ENCODE measurements at places on chromosomes 6 and 20.

GRCh38 chr6:36613200-36613995 is 19.2 kb downstream of the SRSF3 start:
- H3K27ac ChIP-seq: no peak overlapping the region
- no peaks in the 10 kb centered on the region for H3K27me3 ChIP-seq
- H3K4me1 ChIP-seq: peaks cover 16% of the 10 kb centered on the region

GRCh38 chr6:76495909-76496308 is 423.4 kb upstream of the IMPG1 start:
- H3K27ac ChIP-seq: no peak overlapping the region
- no peaks in the 10 kb centered on the region for H3K27me3 ChIP-seq
- no peak overlapping the region for H3K4me3 ChIP-seq
- H3K36me3 ChIP-seq: no peaks in the 10 kb centered on the region
- no peaks in the 10 kb centered on the region for H3K4me1 ChIP-seq

DNA sequence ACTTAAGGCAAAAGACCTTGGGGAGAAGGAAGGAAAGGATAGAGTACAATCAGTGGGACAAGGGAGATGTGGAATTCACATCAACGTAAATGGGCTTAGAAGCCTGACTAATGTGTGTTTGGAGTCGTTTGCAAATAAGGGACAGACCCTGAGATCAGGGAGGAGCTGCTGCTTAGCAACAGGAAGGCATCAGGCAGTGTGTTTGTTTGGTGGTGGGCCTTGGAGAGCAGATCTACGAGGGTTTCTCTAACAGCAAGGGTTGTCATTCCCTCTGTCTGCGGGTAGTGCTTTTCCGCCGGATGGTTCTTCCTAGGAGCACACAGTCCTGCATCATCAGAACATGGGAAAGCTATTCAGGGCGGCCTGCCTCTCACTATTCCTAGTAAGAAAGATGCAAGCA is 40.4 kb downstream of the C6orf118 start:
- H3K27ac ChIP-seq: no peak overlapping the region
- H3K4me1 ChIP-seq: no peaks in the 10 kb centered on the region
- no peaks in the 10 kb centered on the region for H3K36me3 ChIP-seq

DNA sequence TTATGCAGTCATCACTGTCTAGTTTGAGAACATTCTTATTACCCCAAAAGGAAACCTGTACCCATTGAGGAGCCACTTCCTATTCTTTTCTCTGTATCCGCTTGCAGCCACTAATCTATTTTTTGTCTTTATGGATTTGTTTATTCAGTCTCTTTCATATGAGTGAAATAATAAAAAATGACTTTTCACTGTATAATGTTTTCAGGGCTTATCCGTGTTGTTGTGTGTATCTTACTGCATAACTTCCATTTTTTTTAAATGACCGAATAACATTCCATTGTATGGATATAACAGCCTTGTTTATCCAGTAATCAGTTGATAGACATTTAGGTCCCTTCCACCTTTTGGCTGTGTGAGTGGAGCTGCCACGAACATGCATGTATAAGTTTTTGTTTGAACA is 86.6 kb downstream of the ZFAND3 start:
- DNase-seq: no peak
- H3K4me3 ChIP-seq: no peak overlapping the region
- H3K27ac ChIP-seq: no peak overlapping the region
- H3K4me1 ChIP-seq: no peaks in the 10 kb centered on the region
- no peaks in the 10 kb centered on the region for H3K36me3 ChIP-seq

- H3K4me1 ChIP-seq: peaks cover 43% of the 10 kb centered on the region
- H3K4me3 ChIP-seq: peak overlapping the region; percentile 85
These were observed 1.4 kb upstream of the MICAL1 start for GRCh38 chr6:109456710-109457561.

DNA sequence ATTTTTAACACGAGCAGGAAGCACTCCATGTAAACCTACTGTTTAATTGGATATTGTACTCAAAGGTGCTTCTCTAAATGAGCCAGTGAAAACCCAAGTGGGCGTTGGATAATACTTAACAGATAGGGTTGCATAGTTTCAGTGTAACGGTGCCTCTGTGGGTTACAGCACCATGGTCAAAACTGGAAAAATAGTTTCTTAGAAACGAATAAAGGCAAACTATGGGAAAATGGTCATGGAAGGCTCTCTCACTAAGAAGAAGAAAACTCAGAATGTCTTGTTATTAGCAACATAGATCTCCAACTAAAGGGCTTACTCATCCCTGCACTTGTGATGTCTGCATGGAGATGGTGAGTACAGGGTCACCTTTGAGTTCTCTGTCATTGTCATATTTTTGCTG is 59.1 kb upstream of the NEDD9 start:
- H3K4me1 ChIP-seq: no peaks in the 10 kb centered on the region
- H3K36me3 ChIP-seq: no peaks in the 10 kb centered on the region
- DNase-seq: no peak
- no peak overlapping the region for H3K4me3 ChIP-seq
- no peak overlapping the region for H3K27ac ChIP-seq
- no peaks in the 10 kb centered on the region for H3K27me3 ChIP-seq

DNA sequence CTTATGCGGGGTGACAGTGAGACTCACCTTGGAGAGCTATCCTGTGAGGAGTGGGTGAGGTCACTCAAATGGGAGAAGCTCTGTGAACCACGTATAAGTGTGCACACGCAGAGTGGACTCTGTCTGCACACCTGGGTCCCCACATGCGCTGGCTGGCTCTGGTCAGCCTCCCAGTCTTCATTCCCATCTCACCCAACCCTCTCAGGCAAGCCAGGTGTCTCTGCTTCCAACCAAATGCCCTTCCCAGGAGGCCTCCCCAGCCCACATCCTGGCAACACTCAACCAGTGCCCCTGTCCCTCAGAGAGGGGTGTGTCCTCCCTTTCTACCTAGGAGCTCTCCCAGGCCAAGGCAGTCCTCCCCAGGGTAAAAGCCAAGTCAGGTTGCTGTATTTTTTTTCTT is 8.0 kb upstream of the PI16 start:
- peaks cover 39% of the 10 kb centered on the region for H3K4me1 ChIP-seq
- no peak overlapping the region for H3K4me3 ChIP-seq
- DNase-seq: no peak
- no peak overlapping the region for H3K27ac ChIP-seq
- H3K27me3 ChIP-seq: no peaks in the 10 kb centered on the region
- no peaks in the 10 kb centered on the region for H3K36me3 ChIP-seq

- H3K4me1 ChIP-seq: no peaks in the 10 kb centered on the region
- no peak within 1 kb of the TSS for H3K4me3 ChIP-seq
- H3K27ac ChIP-seq: no peak within 1 kb of the TSS
- H3K36me3 ChIP-seq: no peaks in the 10 kb centered on the region
These were observed at the start of gene ANKRD60 for GRCh38 chr20:58228484-58229197. ANKRD60 (minus strand) TSS chr20:58228653; CDS start chr20:58228653, 0 bp downstream.

- no peaks in the 10 kb centered on the region for H3K4me1 ChIP-seq
- H3K36me3 ChIP-seq: no peaks in the 10 kb centered on the region
- DNase-seq: no peak
- H3K27ac ChIP-seq: no peak overlapping the region
- H3K4me3 ChIP-seq: no peak overlapping the region
These were observed 19.4 kb downstream of the TMEM200A start for GRCh38 chr6:130385064-130385695.

- H3K36me3 ChIP-seq: no peaks in the 10 kb centered on the region
- no peak for DNase-seq
- H3K4me1 ChIP-seq: no peaks in the 10 kb centered on the region
- no peak overlapping the region for H3K27ac ChIP-seq
- H3K4me3 ChIP-seq: no peak overlapping the region
- H3K27me3 ChIP-seq: no peaks in the 10 kb centered on the region
These were observed 569.0 kb downstream of the KIF16B start for GRCh38 chr20:16004108-16004854.

- H3K4me1 ChIP-seq: peaks cover 16% of the 10 kb centered on the region
- DNase-seq: no peak
- no peak overlapping the region for H3K4me3 ChIP-seq
- H3K27ac ChIP-seq: peak overlapping the region; percentile 49
- no peaks in the 10 kb centered on the region for H3K36me3 ChIP-seq
- H3K27me3 ChIP-seq: no peaks in the 10 kb centered on the region
These were observed 24.5 kb downstream of the BCAS4 start for GRCh38 chr20:50819349-50819748.

DNA sequence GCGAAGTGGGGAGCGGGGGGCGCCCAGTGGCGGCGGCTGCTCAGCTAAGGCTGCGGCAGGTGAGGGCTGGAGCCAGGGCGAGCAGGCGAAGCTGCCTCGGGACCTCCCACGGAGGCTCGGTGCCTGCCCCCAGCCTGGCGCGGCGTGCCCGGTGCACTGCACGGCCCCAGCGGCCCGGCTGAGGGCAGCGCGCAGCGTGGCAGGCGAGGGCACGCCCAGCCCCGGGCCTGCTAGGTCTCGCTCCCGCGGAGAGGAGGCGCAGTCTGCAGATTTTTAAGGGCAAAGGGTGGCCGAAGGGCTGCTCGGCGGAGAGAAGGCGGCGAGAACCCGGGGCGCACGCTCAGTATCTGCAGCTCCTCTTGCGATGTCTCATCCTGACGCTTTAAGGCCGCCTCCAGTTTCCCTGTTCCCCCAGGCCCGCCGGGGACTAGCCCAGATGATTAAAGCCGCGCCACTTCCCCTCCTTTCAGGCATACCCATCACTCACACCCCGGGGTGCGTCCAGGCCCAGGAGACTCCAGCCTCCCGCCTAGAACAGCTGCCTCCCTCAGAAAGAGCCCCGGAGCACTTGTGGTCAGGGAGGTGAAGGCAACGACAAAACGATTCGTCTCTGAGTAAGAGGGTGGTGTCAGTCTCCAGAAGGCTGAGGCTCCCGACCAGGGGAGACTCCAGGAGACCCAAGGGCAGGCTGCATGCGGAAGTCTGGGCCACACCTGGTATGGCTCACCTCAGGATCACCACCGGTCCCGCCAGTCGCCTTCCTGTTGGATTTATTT is at the start of gene FERMT1:
FERMT1 (minus strand) TSS at position 158 of the 776 bp plus-strand sequence. CDS start 3,476 bp downstream, outside the sequence.
- H3K36me3 ChIP-seq: peaks cover 6% of the 10 kb centered on the region
- peak within 1 kb of the TSS; percentile 82 for H3K4me3 ChIP-seq
- DNase-seq: peak; percentile 78

DNA sequence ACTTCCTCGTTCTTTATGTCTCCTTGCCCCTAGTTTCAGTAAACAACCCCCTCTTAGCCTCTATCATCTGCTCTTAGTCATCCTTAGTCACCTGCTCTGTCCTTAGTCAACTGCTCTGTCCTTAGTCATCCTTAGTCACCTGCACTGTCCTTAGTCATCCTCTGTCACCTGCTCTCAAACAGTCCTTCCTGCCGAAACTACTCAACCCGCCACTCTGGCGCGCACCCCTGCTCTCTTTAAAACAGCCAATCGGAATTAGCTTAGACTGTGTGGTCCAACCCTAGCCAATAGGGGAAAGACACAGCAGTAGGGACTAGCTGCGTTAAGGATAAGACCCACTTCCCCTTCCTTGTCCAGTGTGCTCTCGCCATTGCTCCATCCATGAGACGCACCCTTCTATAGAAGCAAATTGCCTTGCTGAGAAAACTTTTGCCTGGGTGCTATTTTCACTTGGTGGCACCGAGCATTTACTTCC is 73.9 kb downstream of the BACH2 start:
- no peak overlapping the region for H3K4me3 ChIP-seq
- H3K36me3 ChIP-seq: peaks cover 4% of the 10 kb centered on the region

DNA sequence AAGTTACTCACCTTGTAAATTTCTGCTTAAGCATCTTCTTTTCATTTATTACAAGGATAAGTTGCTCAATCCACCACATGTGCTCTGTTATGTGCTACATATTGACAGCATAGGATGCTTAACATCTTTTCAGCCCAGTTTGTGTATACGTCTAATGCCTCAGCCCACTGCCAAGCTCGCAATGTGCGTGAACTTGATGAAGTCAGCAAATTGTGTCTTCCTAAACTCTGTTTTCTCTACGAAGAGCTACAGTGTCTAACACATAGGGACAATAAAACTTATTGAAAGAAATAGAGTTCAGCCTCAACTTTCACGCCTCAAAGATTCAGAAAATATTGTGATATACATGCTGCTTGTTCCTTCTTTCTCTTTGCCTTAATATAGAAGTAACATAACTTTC is 500.0 kb downstream of the TFAP2B start:
- no peaks in the 10 kb centered on the region for H3K4me1 ChIP-seq
- no peak overlapping the region for H3K27ac ChIP-seq
- H3K36me3 ChIP-seq: no peaks in the 10 kb centered on the region
- no peaks in the 10 kb centered on the region for H3K27me3 ChIP-seq
- no peak overlapping the region for H3K4me3 ChIP-seq
- DNase-seq: no peak

- H3K4me1 ChIP-seq: no peaks in the 10 kb centered on the region
- no peak for DNase-seq
- no peaks in the 10 kb centered on the region for H3K27me3 ChIP-seq
- H3K27ac ChIP-seq: no peak overlapping the region
These were observed 597.1 kb downstream of the KIF16B start for GRCh38 chr20:15976047-15976736.

DNA sequence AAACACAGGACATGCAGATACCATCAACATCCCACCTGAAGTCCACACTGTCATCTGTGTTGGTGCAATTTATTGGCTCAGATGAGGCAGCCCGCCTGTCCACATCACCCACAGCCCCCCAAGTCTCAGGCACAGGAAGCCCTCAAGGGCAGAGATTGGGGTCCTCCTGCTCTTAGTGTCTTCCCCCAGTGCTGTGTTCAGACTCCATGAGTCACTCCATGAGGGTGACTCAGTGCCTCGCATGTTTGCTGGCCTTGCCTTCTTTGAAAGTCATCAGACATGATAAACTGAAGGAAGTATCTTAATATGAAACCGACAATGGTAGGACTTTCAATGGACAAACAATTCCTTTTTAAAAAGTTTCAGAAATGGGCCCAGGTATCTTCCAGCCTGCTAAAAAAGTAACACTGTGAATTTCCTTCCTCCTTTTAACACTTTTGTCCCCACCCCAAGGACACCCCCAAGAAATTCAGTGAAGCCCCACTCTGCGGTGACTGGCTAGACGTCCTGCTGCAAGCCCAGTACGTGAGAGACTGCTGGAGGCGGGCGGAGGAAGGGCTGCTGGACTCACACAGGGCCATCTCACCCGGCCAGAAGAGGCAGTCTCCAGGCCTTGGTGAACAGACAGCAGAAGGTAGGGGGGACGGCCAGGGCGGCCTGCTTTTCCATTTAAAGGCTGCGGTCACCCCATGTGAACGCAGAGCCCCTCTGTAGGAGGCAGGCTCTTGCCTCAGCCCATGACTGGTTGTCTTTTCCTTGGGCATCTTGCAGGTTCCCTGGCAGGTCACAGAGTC is 43.0 kb upstream of the KCNK16 start:
- H3K27ac ChIP-seq: no peak overlapping the region
- no peak for DNase-seq
- peaks cover 15% of the 10 kb centered on the region for H3K4me1 ChIP-seq
- H3K4me3 ChIP-seq: no peak overlapping the region
- no peaks in the 10 kb centered on the region for H3K36me3 ChIP-seq
- no peaks in the 10 kb centered on the region for H3K27me3 ChIP-seq

DNA sequence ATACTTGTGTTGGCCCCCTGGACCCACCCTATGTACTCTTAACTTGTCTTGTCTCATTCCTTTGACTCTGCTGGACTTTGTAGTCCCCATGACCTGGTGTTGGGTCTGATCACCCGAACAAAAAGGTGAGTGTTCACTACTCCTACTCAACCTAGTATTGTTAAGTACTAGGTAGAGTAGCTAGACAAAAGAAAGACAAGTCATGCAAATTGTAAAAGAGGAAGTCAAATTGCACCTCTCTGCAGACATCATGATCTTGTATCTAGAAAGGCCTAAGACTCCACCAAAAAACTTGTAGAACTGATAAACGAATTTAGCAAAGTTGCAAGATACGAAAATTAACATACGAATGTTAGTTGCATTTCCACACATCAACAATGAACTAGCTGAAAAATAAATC is 35.7 kb upstream of the ZNF391 start:
- H3K4me1 ChIP-seq: no peaks in the 10 kb centered on the region
- no peak overlapping the region for H3K27ac ChIP-seq
- no peaks in the 10 kb centered on the region for H3K27me3 ChIP-seq
- DNase-seq: no peak

All from HCT116 (cell line).